ENCODE measurements at places on chromosomes 11 and 22. TPM values are rescaled to one million over a fixed set of nuclear protein-coding genes. Genes with fewer than 3 reads are reported as not detected.
A peak's percentile ranks its signal among the peaks of the same experiment; 100 is the strongest.

SHANK2 gene
- 1.7 TPM for total RNA-seq

GRCh38 chr11:27209562-27210005 is 153.4 kb downstream of the CCDC34 start:
- peaks cover 52% of the 10 kb centered on the region for H3K4me1 ChIP-seq
- no peaks in the 10 kb centered on the region for H3K27me3 ChIP-seq
- no peaks in the 10 kb centered on the region for H3K36me3 ChIP-seq
- peak; percentile 69 for DNase-seq
- H3K4me3 ChIP-seq = no peak overlapping the region

DNA sequence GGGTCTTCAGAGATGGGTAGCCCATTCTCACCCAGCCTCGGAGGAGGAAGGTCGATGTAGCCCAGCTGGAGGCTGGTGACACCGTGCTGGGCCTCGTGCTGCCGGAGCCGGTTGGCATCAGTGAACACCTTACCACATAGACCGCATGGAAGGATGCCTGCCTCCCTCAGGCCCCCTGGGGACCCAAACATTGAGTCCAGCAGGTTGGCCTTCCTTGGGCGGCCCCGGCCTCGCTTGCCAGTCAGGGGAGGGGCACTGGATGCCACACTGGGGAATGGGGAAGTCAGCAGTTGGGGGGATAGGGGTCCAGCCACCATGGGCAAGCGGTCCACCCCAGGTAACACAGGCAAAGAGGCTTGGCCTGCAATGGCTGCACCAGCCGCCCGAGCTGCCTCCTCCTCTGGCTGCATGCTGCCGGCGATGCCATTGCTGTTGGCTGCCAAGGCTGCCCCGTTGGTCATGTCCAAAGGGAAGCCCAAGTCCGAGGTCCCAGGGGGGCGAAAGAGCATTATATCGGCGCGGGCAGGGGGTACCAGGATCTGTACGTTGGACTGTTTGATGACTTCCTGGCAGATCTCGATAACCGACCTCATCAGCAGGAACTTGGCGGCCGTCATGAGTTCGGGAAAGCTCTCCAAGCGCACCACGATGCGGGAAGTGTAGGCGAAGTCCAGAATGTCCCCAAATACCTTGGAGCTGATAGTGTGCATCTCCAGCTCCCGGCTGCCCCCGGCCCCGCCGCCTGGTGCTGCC is 1.4 kb downstream of the PATZ1 start:
- no peak overlapping the region for H3K27ac ChIP-seq
- peak overlapping the region; percentile 53 for H3K4me3 ChIP-seq
- H3K27me3 ChIP-seq = no peaks in the 10 kb centered on the region
- peaks cover 17% of the 10 kb centered on the region for H3K4me1 ChIP-seq
- H3K36me3 ChIP-seq = no peaks in the 10 kb centered on the region
- DNase-seq = no peak

DNA sequence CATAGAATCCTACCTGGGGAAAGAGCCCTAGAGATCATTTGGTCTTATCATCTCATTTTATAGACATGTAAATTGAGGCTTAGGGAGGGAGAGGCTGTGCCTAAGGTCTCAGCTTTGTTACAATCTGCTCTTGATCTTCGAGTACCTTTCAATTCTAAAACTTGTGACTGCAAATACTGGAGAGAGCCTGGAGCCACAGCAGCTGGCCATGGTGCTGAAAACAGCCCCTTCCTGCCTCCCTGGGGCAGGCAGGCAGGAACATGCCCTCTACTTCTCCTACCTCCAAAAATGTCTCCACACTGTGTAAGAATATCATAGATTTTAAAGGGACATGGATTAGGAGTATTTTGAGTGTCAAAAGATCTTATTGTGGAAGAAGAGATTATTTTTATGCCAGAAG is 52.2 kb downstream of the C22orf42 start:
- no peaks in the 10 kb centered on the region for H3K4me1 ChIP-seq
- H3K36me3 ChIP-seq = no peaks in the 10 kb centered on the region
- DNase-seq = no peak
- H3K4me3 ChIP-seq = no peak overlapping the region
- H3K27me3 ChIP-seq = 0 out of 2 replicates have a peak, but pooled peaks cover 6% of the 10 kb centered on the region
- H3K27ac ChIP-seq = no peak overlapping the region

DNA sequence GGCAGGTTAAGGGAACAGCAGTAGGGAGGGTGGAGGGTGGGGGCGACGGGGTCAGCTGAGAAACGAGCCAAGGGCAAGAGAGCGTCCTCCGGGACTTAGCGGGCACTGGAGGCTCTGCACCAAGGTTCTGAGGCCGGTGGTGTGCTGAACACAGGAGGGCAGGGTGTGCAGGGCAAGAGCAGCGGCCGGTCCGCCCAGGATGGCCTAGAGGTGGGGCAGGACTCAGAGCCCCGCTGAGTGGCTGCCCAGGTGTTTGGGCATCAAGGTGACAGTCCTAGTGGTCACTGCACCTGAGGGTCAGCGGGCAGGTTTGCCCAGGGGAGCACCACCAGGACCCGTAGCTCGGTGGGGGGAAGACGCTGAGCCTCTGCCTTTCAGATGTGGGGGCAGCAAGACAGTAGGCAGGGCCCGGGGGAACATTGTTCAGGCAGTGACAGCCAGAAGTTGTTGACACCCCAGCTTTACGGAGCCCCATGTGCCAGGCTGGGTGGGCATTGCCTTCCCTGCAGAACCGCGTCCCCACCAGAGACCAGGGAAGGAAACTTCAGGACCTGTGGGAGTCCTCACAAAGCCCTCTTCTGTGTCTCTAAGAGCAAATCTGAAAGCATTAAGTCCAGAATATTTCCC is 4.5 kb upstream of the TTLL8 start:
- no peaks in the 10 kb centered on the region for H3K27me3 ChIP-seq
- no peak overlapping the region for H3K27ac ChIP-seq

DNA sequence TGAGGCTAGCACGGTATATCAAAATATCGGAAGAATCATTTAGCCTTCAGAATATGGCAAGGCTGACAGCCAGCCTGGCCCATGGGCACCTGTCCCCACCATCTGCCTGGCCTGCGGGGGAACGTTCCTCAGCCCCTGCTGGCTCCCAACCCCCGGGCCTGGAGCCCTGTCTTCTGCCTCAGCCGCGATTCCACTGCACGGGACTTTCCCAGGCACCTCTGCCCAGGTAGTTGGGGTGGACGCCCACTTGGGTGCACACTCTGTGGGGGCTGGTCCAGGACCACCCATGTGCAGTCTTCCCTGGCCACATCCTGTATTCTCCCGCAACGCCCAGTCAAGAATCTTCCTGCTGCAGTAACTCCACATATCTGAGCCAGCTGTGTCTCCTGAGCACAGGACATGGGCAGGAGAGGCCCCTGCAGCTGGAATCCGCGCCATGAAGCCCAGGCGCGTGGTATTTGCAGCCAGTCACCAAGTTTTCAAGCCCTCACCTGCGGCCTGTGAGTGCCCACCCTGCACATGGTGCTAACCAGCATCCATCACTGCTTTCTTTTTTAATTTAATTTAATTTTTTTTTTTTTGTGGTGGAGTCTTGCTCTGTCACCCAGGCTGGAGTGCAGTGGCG is 77.9 kb downstream of the KCNQ1 start:
- H3K36me3 ChIP-seq = no peaks in the 10 kb centered on the region
- no peak overlapping the region for H3K27ac ChIP-seq
- DNase-seq = no peak
- no peaks in the 10 kb centered on the region for H3K27me3 ChIP-seq
- no peak overlapping the region for H3K4me3 ChIP-seq

DNA sequence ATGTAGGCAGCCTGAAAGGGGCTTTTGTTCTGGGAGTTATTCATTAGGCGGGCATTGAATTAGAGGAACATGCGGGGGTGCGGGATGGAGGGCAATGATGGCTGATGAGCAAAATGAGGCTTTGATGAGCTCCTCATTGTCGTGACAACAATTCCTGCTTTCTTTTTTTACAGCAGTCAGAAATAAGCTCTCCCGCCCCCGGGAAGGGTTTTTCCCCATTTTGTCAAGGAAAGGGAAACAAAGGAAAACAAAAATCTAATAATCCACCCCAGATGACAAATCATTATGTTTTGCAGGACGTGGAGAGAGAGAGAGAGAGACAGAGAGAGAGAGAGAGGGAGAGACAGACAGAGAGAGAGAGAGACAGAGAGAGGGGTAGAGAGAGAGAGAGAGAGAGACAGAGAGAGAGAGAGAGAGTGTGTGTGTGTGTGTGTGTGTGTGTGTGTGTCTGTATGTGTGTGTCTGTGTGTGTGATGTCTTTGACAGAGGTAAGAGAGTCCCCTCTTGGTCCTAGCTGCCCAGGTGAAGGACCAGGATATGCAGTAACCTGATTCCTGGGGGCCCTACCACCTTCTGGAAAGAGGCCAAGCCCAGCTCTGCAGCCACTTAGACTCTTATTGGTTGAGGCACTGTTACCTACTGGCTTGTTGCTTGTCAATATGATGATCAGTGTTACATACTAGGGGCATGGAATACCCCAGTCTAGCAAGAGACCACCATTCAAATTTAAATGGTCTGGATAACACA is 46.7 kb upstream of the PARVA start:
- H3K36me3 ChIP-seq = no peaks in the 10 kb centered on the region
- H3K4me3 ChIP-seq = no peak overlapping the region
- no peaks in the 10 kb centered on the region for H3K27me3 ChIP-seq
- no peak overlapping the region for H3K27ac ChIP-seq
- no peak for DNase-seq
- no peaks in the 10 kb centered on the region for H3K4me1 ChIP-seq

- H3K27ac ChIP-seq = peak overlapping the region; percentile 78
- peaks cover 16% of the 10 kb centered on the region for H3K4me1 ChIP-seq
- H3K4me3 ChIP-seq = peak overlapping the region; percentile 70
- H3K27me3 ChIP-seq = no peaks in the 10 kb centered on the region
- DNase-seq = no peak
Observed at GRCh38 chr11:68843703-68844312, 2.1 kb upstream of the CPT1A start.

DNA sequence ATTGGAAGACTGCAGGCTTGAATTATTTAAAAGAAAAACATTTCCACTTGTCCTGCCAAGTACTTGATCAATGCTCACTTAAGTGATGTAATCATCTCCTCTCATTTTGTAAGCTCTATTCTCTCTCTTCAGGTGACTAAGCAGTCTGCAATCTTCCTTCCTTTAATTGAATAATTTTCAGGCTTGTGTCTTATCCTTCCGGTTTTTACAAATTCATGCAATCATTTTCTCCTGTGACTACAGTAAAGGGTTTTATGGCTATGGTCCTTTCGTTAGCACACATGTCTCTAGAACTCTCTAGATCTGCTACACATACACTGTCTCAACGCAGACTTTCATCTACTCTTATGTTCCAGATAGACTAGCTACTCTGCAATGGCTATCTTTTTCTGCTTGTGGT is 12.6 kb upstream of the UPB1 start:
- H3K27me3 ChIP-seq = no peaks in the 10 kb centered on the region
- H3K27ac ChIP-seq = no peak overlapping the region
- DNase-seq = no peak
- no peak overlapping the region for H3K4me3 ChIP-seq

- no peak overlapping the region for H3K27ac ChIP-seq
- H3K27me3 ChIP-seq = no peaks in the 10 kb centered on the region
- H3K4me1 ChIP-seq = no peaks in the 10 kb centered on the region
- no peaks in the 10 kb centered on the region for H3K36me3 ChIP-seq
- no peak for DNase-seq
Observed at GRCh38 chr11:115238791-115239190, 265.4 kb downstream of the CADM1 start.

GRCh38 chr11:75462117-75462653 is 29.2 kb upstream of the KLHL35 start:
- no peak overlapping the region for H3K27ac ChIP-seq
- H3K4me1 ChIP-seq = no peaks in the 10 kb centered on the region
- H3K36me3 ChIP-seq = no peaks in the 10 kb centered on the region
- no peak for DNase-seq
- H3K27me3 ChIP-seq = no peaks in the 10 kb centered on the region

GRCh38 chr11:134149371-134149770 is 74.4 kb downstream of the NCAPD3 start:
- no peak overlapping the region for H3K4me3 ChIP-seq
- peaks cover 5% of the 10 kb centered on the region for H3K36me3 ChIP-seq
- H3K27me3 ChIP-seq = no peaks in the 10 kb centered on the region
- no peak for DNase-seq

GRCh38 chr22:31577711-31578110 is 81.4 kb downstream of the SFI1 start:
- H3K4me1 ChIP-seq = no peaks in the 10 kb centered on the region
- H3K27ac ChIP-seq = no peak overlapping the region
- no peaks in the 10 kb centered on the region for H3K36me3 ChIP-seq
- no peak for DNase-seq
- H3K27me3 ChIP-seq = no peaks in the 10 kb centered on the region

- H3K27me3 ChIP-seq = peaks cover 15% of the 10 kb centered on the region
- no peaks in the 10 kb centered on the region for H3K36me3 ChIP-seq
- no peak overlapping the region for H3K27ac ChIP-seq
- H3K4me1 ChIP-seq = peaks cover 7% of the 10 kb centered on the region
- DNase-seq = no peak
- peak overlapping the region; percentile 35 for H3K4me3 ChIP-seq
Observed at GRCh38 chr11:71252770-71253730, 673 bp upstream of the SHANK2 start.

- H3K4me1 ChIP-seq = no peaks in the 10 kb centered on the region
- H3K27me3 ChIP-seq = no peaks in the 10 kb centered on the region
- no peak for DNase-seq
- H3K36me3 ChIP-seq = no peaks in the 10 kb centered on the region
- no peak overlapping the region for H3K4me3 ChIP-seq
Observed at GRCh38 chr22:23685205-23685784, 5.5 kb upstream of the RGL4 start.

DNA sequence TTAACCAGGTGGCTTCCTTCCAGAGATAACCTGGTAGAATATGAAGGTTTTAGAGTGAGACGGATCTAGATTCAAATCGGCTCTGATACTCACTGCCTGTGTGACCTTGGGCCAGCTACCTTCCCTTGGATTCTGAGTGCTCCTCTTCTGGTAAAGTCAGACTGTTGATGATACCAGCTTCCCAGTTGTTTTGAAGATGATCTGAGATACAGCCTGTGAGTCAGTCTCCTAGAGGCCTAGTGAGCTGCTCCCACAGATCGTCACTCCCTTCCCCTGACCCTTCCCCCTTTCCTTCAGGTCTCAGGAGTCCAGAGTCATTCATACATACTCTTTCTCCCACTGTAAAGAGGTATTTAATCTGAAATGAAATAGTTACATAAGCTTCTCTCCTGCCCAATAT is 207.8 kb downstream of the GRIK4 start:
- no peak overlapping the region for H3K27ac ChIP-seq
- no peaks in the 10 kb centered on the region for H3K4me1 ChIP-seq
- H3K36me3 ChIP-seq = no peaks in the 10 kb centered on the region
- H3K27me3 ChIP-seq = peaks cover 19% of the 10 kb centered on the region
- no peak overlapping the region for H3K4me3 ChIP-seq

- H3K36me3 ChIP-seq = no peaks in the 10 kb centered on the region
- DNase-seq = no peak
- H3K4me3 ChIP-seq = no peak overlapping the region
- H3K27me3 ChIP-seq = no peaks in the 10 kb centered on the region
Observed at GRCh38 chr11:59380263-59381059, 21.8 kb downstream of the OR5AN1 start.

DNA sequence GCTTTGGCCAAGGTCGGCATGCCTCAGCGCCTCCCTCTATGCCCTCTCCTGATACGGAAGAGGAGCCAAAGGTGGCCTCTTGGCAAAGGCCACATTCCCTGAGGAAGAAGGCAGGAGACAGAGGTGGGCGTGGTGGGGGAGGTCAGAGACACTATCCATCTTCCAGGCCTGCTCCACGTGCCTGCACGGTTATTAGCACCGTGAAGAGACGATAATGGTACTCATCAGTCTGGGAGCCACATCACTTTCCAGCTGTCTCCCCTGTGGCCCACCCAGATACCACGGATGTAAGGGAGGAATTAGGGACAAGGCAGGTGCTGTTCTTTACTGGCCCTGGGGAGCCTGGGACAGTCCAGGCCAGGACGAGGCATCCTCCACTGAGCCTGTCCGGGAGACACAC is 354.3 kb downstream of the MN1 start:
- no peak for DNase-seq
- no peaks in the 10 kb centered on the region for H3K27me3 ChIP-seq
- H3K27ac ChIP-seq = no peak overlapping the region
- H3K36me3 ChIP-seq = no peaks in the 10 kb centered on the region
